T-helper 2 cell (primary cell): ENCODE measurements at places on chromosomes 2 and 18.

- DNase-seq: no peak
Observed at GRCh38 chr2:44616667-44617155, 255.0 kb downstream of the CAMKMT start.

- no peak for DNase-seq
Observed at GRCh38 chr2:238290091-238290509, 1.7 kb upstream of the PER2 start.

- no peak for DNase-seq
Observed at GRCh38 chr2:178924817-178925216, 117.6 kb upstream of the TTN start.

GRCh38 chr18:31057917-31058316, 15.4 kb upstream of the DSC3 start:
- DNase-seq: no peak

DNA sequence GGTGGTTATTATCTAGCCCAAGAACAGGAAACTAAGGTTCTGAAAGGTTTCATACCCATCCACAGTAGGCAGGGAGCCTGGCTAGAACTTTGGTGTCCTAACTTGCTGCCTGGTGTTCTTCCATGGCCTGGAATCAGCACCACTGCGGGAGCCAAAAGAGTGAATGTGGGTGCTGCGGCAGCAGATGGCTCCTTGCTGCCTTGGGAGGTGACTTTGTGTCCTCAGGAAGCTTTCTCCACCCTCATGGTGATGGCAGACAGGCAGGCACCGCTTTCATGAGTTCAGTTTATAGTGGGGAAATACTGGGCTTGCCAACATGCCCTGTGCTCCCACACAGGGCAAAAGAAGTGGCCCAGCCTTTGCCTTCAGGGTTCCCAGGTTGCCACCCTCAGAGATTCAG, 385.2 kb downstream of the BCL11A start:
- DNase-seq: no peak

DNA sequence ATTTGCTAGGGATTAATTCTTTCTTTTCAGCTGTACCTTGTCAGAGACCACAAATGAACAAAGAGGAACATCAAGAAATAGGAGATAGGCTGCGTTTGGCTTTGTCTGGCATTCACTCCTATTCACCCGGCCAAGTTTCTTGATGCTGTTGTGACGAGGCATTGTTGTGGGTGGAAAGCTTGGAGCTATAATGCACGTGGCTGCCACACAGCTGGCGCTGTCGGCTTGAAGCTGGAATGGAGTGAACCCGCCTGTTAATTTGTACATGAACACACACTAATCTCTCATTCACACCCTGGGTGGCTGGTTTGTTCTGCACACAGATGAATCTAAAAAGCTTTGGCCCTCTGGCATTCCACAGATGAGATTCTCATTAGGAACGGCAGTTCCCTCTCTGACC, 274.9 kb upstream of the GYPC start:
- DNase-seq: no peak

- DNase-seq: no peak
Observed at GRCh38 chr18:57087644-57088376, 59.1 kb upstream of the BOD1L2 start.

DNA sequence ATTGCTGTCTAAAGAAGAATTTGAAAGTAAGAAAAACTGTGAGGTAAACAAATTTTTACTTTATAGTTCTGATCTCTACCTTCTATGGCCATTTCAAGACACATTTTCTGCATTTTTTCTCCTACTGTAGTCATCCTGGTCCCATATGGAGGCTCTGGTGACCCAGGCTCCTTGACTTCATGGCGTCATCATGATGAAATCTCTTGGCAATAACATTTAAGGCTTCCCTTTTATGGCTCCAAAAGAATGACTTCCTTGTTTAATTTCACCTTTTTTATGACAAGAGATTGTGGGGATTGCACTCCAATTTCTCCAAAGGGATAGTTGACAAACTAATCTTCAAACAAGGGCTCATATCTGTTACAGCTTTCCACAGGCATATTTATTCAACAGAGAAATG, 143.0 kb upstream of the SCN7A start:
- no peak for DNase-seq

DNA sequence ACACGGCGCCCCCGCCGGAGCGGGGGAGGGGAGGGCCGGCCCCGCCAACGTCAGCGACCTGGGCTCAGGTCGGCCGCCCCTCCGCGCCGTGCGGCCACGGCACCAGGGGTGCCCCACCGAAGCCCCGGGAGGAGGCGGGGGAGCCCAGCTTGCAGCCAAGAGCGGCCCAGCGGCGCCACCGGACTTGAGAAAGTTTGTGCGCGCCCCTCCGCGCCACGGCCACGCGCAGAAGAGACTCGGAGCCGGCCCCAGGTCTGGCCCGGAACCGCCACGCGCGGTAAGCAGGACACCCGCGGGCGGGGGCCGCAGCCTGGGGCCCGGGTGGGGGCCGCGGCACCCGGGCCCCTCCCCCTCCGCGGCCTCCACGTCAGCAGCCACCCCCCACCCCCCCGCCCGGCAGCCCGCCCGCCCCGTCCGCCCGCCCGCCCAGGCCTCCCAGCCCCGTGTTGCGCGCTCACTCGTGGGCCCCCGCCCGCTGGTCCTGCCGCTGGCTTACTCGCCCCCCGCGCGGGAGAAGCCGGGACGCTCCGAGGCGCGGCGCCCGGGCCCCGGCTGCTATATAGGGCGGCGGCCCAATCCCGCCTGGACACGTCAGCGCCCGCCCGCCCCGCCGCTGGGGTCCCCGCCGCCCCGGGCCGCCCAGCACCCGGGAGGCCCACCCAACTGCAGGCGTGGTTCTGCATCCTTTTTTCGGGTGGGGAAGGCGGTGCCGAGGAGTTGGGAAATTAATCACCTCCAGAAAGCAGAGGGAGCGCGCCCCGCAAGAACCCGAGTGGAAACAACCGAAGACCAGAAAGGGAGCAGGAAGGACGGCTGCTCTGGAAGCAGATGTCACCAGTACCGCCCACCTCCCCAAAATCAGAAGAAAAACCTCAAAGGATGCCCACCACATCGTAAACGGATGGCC, 42.9 kb downstream of the HDLBP start:
- DNase-seq: peak; percentile 27
